Activated CD8-positive, alpha-beta memory T cell treated with anti-CD3 and anti-CD28 coated beads for 1 hour (primary cell): ENCODE measurements at places on chromosomes 5 and 9.

DNA sequence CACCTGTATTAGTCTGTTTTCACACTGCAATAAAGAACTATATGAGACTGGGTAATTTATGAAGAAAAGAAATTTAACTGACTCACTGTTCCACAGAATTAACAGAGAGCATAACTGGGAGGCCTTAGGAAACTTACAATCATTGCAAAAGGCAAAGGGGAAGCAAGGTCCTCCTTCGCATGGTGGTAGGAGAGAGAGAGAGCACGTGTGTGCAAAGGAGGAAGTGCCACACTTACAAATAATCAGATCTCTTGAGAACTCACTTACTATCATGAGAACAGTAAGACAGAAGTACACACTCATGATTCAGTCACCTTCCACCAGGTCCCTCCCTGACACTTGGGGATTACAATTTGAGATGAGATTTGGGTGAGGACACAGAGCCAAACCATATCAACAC lies 258.7 kb downstream of the TRIM32 start:
- no peak for DNase-seq

DNA sequence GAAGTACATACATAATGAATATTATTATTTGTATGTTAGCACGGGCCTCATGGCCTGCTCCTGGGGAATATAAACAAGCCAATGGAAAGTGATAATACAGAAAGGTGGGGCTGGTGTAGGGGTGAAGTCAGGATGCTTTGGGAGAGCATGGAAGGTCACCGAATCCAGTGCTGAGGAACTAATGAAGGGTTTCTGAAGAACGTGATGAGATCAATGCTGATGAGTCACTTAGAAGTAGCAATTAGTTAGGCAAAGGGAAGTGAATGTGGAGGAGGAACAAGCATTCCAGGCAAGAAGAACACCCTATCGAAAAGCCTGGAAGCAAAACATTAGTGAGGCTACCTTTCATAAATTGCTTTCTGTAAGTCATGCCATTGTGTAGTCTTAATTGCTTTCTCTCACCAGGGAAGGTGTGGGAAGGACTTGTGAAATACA lies 2.1 kb downstream of the ANXA1 start:
- no peak for DNase-seq

- DNase-seq, result no peak
Observed at GRCh38 chr9:91421971-91422757, 1.5 kb downstream of the NFIL3 start.

DNA sequence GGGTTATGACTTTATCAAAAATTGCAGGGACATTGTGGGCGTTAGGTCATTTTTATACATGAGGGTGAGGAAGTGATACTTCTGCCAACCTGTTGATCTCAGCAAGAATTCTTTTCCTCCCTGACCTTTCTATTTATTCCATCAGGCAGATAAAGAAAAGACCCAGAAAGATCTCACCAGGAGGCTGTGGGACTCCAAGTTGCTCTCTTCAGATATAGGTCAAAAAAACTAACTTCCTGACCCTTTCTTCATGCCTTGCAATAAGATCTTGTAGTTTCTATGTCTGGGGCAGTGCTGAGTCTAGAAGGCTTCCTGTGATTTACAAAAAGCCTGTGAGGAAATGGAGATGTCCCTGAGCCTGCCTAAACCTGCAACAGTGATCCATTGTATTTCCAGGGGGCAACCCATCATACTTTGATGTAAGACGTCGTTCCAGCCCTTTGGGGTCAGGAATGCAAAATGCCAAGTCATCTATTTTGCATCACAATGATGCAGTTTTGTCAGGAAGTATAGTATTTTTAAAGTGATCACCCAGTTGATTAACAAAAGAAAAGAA lies 22.0 kb upstream of the PIK3R1 start:
- DNase-seq, result no peak

DNA sequence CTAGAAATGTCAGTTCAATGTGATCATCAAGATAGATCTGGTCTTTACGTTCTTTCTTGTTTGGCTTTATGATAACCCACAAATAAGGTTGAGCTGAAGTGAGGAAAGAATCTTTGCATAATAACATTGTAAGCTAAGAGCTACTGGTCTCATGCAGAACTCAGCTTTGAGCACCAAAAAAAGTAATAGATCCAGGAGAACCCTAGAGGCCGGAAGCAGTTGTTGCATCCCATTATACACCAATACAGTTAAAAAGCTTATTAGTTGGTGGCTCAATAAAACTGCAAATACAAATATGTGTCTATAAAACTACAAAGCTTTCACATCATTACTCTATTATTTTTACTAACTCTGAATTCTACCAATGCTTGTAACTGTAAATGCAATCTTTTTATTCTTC lies 85.5 kb upstream of the NUDT12 start:
- DNase-seq, result no peak

DNA sequence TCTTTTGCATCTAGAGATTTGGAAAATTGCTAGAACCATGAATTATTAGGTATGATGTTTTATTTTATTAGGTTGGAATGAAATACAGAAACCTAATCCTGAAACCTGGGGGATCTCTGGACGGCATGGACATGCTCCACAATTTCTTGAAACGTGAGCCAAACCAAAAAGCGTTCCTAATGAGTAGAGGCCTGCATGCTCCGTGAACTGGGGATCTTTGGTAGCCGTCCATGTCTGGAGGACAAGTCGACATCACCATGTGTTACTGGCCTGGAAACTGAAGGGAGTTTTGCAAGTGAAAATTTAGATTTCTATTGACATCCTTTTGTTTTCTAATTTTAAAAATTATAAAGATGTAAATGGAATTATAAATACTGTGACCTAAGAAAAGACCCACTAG lies 100.7 kb downstream of the NLN start:
- DNase-seq, result no peak

GRCh38 chr9:24342457-24342856 lies 203.2 kb downstream of the IZUMO3 start:
- DNase-seq, result no peak

- DNase-seq, result peak; percentile 43
Observed at GRCh38 chr5:75049456-75050351, 2.7 kb downstream of the GCNT4 start.

GRCh38 chr9:122835313-122835731 lies 6.9 kb upstream of the PDCL start:
- no peak for DNase-seq

DNA sequence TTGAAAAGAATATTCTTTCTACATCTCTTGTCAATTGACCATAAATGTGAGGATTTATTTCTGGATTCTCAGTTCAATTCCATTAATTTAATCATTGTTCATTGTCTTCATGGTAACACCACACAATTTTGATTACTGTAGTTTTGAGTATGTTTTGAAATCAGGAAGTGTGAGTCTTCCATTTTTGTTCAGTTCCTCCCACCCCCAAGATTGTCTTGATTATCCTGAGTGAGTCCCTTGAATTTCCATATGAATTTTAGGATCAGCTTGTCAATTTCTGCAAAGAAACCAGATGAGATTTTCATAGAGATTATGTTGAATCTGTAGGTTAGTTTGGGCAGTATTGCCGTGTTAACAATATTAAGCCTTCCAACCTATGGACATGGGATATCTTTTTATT lies 9.5 kb downstream of the CYFIP2 start:
- DNase-seq, result no peak

DNA sequence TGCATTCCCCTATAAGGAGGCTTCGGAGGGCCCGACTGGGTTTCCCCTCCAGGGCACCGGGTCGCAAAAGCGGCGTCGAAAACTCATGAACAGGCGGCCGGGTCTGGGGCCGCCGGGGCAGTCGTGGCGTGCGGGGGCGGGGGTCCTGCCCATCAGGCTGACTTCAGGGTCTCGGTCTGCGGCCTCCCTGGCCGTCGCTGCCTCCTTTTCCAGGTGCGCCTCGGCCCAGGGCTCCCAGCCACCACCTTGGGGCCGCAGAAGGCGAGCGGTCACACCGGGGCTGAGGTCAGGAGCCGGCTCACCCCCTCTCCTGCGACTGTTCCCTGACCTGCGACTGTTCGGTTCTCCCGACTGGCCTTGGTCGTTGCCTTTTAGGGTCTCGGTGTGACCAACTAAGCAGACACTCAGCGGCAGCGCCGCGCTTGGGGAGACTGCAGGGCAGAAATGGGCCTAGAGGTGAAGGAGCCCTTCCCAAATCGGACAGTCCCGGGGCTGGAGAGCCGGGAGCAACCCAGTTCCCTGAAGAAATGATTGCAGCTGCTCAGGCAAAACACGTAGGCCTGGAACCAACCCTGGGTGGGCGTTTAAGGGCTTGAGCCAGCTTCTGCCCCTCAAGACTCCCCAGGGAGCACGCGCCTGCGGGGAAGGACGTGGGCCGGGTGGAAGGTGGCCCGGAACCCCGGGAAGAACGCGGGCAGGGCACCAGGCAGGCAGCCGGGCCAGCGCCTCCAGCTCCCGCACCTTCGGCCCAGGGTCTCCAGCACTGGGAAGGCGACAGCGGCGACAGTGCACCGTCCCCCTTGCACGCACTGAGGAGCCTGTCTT lies 11.2 kb downstream of the IRX2 start:
- DNase-seq, result no peak

GRCh38 chr5:98096155-98096554 lies 677.3 kb upstream of the RGMB start:
- DNase-seq, result no peak

DNA sequence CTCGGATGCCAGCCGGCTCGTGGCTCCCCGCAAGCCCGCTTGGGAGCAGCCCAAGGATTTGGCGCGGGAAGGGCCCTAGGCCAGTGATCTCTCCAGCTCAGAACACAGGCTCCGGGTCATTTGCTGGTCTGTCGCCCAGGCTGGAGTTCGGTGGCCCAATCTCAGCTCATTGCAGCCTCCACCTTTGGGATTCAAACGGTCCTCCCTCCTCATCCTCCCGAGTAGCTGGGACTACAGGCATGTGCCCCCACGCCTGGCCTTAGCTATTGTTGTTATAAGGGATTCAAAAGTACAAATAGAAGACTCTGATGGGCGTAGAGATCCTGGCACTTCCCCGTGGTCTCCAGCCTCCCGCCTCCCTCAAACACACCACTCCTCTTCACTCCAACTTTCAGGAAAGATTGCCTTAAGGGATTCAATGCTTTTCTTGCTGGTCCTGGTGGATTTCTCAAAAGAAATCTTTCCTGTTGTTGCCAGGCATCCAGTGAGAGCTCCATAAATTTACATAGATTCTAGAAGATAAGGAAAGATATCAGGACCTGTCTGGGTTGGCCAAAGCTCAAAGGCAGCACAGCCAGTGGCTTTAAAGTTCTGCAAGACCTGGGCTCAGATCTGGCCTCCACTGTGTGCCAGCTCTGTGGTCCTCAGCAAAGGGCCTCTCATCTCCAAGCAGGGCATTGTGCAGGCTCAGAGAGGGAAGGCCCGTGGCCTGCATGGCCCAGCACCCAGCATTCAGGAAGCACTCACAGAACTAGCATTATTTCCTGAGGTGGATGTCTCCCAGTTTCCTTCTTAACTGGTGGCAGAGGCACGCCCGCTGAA lies 1.0 kb downstream of the AIF1L start:
- no peak for DNase-seq

DNA sequence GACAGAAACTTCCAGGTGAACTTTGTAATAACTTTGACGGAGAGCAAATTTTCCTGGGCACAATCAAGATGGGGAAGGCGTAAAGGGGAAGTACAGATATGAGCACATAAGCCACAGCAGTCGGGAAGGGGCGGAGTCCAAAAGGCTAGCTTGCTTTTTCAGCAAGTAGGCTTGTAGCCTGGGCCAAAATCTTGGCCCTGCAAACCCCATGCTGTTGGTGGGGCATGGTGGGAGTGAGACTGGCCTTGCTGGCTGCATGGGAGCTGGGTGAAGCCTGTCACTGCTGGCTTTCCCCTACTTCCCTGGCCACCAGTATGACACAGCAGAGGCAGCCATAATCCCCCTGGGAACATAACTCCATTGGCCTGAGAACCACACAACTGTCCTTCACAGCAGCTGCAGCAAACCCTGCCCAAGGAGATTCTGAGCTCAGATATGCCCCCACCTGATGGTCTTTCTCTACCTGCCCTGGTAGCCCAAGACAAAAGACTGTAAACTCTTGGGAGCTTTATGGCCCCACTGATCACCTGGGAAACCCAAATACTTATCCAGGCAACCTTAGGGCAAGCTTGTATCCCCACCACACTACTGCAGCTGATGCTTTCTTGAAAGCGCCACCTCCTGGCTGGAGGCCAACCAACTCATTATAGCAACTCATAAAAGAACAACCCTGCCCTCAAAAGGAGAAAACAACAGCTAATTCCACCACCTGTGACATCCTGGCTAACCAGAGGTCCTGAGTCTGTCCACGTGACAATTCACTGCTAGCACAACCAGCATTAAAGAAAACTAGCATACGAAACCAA lies 24.0 kb downstream of the DCTN4 start:
- no peak for DNase-seq

GRCh38 chr9:106312906-106313305 lies 550.1 kb upstream of the ZNF462 start:
- no peak for DNase-seq

DNA sequence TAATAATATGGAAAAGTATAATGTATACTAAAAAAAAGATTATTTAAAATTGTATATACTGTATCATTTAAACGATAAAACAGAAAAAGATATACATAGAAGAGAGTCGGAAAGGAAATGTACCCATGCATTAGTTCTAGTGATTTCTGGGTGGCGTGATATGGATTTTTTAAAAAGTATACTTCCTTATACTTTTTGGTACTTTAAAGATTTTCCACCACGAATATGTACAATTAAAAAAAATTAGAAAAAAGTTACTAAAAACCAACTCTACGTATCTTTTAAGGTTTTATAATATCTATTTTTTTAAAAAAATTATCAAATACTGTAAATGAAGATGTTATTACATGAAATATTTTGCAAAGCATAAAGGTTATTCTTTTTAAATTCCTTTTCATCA lies 12.3 kb downstream of the PHF19 start:
- DNase-seq, result no peak

DNA sequence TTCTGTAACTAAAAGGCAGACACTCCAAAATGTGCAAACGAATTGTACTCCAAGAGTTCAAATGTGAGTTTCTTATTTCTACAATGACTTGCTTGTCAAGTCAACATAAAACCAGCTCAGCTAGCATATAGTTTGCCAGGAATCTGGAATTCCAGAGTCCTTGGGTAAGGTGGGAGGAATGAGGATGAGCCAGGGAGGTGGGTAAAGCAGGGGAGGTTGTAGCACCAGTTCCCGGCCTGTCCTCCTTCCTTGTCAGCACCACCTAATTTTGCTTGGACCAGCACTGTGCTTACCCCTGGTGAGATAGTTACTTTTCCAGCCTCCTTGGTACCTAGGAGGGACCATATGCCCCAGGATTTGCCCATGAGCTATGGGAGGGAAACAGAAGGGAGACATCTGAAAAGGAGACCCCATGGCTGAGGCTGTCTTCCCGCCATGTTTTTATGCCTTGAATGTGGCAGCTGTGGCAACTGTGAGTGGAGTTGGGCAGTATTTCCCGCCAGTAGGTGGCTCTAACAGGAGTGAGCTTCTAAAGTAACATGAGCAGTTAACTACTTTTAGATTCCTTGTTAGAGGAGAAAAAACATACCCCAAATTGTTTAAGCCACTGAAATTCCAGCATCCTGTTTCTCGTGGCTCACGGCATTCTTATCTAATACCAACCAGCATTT lies 302.5 kb downstream of the TENT4A start:
- DNase-seq, result no peak

GRCh38 chr5:130126746-130127145 lies 222.5 kb downstream of the CHSY3 start:
- no peak for DNase-seq
